Vagina (tissue), 2 donors: ENCODE measurements at places on chromosomes 16 and 17.
A peak's percentile ranks its signal among the peaks of the same experiment; 100 is the strongest.

- H3K27me3 ChIP-seq: no peaks in the 10 kb centered on the region
- H3K4me1 ChIP-seq: peaks cover 20% of the 10 kb centered on the region
- H3K27ac ChIP-seq: no peak overlapping the region
- peaks cover 5% of the 10 kb centered on the region for H3K36me3 ChIP-seq
- no peak for DNase-seq
These were observed 13.1 kb downstream of the FMNL1 start for GRCh38 chr17:45234641-45235415.

- DNase-seq: peak; percentile 61
- no peaks in the 10 kb centered on the region for H3K27me3 ChIP-seq
- H3K4me1 ChIP-seq: peaks cover 6% of the 10 kb centered on the region
- H3K36me3 ChIP-seq: no peaks in the 10 kb centered on the region
- H3K27ac ChIP-seq: no peak overlapping the region
These were observed 103.0 kb downstream of the CYLD start for GRCh38 chr16:50844840-50845239.

DNA sequence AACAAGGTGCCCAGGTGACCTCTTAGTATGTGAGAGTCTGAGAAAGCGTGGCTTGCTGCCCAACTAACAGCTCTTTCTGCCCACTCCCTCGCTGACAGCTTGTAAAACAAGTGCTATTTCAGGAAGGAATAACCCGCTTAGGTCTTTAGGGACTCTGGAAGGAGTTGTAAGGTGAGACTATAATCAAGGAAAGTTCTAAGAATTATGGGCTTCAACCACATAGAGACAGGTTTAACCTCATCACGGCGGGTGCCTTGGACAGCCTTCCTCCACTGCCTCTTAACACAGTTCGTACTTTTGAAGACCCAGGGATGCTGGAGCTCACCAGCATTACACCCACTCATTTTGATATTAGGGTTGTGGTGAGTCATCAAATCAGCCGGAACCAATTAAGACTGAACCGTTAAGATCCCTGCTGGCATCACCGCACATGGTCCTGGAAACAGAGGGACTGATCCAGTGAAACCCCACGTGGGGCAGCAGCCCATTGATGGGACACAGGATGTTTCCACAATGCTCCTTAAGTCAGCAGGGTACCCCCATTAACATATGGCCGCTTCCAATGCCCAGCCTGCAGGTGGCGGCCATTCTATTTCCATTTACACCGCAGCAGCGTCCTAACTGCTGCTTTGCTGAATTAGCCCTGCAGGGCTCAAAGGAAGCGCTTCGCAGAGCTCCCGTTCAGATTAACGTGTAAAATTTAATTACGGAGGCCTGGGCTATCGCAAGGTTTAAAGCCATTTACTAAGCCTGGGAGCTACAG, 176.6 kb upstream of the SDK2 start:
- H3K36me3 ChIP-seq: no peaks in the 10 kb centered on the region
- no peak overlapping the region for H3K27ac ChIP-seq
- no peak overlapping the region for H3K4me3 ChIP-seq

DNA sequence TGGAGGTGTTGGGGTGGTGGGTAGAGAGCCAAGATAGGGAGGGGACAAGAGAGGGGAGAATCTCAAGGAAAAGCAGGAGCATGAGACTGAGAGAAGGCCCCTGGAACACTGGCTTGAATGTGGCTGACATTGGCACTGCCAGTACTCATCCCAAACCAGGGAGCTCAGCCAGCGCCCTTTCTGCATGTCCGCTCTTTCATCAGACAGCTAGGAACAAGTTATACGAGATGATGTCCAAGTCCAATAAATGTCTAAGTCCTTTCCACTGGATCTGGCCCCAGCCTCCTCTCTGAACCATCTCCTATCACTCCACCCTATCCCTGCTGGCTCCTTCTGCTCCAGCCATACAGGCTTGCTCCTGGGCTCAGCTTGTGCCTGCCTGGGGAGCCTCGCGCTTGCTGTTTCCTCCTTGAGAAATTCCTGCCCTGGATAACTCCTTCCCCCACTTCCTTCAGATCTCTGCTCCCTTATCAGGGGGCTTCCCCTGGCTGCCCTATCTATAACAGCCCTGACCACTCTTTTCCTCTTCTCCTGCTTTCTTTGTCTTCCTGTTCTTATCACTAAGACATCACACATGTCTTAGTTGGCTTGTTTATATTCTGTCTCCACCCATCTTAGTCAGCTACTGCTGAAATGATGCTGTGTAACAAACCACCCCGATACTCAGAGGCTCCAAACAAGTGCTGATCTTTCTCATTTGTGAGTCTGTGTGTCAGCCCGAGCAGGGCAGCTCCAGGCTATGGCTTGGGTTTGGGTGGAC, 37.1 kb upstream of the MEOX1 start:
- H3K27ac ChIP-seq: no peak overlapping the region
- no peaks in the 10 kb centered on the region for H3K36me3 ChIP-seq
- H3K4me1 ChIP-seq: peaks cover 10% of the 10 kb centered on the region
- H3K27me3 ChIP-seq: no peaks in the 10 kb centered on the region
- DNase-seq: no peak
- no peak overlapping the region for H3K4me3 ChIP-seq

DNA sequence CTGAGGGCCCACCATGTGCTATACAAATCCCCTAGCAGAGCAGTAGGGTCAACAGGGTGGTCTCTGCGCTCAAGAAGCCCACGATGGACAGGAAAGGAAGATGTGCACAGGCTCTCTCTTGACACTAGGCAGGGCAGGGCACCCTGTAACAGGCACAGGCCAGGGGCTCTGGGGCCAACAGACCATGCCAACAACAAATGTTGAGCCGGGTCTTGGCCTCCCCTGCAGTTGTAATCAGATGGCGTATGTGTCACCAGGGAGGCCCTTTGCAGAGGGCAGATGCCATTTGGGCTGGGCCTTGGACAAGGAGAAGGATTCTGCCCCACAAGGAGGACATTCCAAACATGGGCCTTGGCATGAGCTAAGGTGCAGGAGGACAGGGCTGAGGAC, 5.3 kb downstream of the TRPV1 start:
- DNase-seq: no peak
- no peak overlapping the region for H3K4me3 ChIP-seq
- no peaks in the 10 kb centered on the region for H3K4me1 ChIP-seq
- H3K36me3 ChIP-seq: peaks cover 4% of the 10 kb centered on the region

- no peaks in the 10 kb centered on the region for H3K27me3 ChIP-seq
- peaks cover 6% of the 10 kb centered on the region for H3K4me1 ChIP-seq
- H3K36me3 ChIP-seq: peaks cover 14% of the 10 kb centered on the region
- H3K27ac ChIP-seq: no peak overlapping the region
- no peak for DNase-seq
- no peak overlapping the region for H3K4me3 ChIP-seq
These were observed 22.4 kb upstream of the MNT start for GRCh38 chr17:2423271-2423670.

DNA sequence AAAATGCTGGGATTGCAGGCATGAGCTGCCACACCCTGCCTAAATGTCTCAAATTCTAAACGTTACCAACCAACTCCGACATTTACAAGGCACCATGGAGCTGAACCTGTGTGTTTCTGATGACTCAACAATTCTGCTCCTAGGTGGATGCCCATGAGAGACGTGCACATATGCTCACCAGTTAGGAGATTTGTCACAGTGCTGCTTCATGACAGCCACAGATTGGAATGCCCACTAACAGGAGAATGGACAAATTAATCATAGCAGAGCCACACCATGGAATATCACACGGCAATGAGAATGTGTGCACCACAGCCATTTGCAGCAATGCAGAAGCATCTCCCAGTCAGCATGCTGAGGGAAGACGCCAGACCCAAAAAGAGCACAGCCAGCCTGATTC, 8.0 kb upstream of the KCNG4 start:
- no peaks in the 10 kb centered on the region for H3K4me1 ChIP-seq
- H3K27me3 ChIP-seq: no peaks in the 10 kb centered on the region
- no peak for DNase-seq
- no peak overlapping the region for H3K4me3 ChIP-seq

- H3K4me1 ChIP-seq: peaks cover 35% of the 10 kb centered on the region
- peak overlapping the region; percentile 96 for H3K27ac ChIP-seq
- no peaks in the 10 kb centered on the region for H3K27me3 ChIP-seq
- peak overlapping the region; percentile 53 for H3K4me3 ChIP-seq
These were observed 1.4 kb upstream of the PRPSAP2 start for GRCh38 chr17:18856570-18856915.

GRCh38 chr16:30033270-30033669, 2.2 kb upstream of the TLCD3B start:
- peaks cover 9% of the 10 kb centered on the region for H3K4me1 ChIP-seq
- H3K27ac ChIP-seq: no peak overlapping the region
- no peaks in the 10 kb centered on the region for H3K36me3 ChIP-seq
- H3K4me3 ChIP-seq: no peak overlapping the region

DNA sequence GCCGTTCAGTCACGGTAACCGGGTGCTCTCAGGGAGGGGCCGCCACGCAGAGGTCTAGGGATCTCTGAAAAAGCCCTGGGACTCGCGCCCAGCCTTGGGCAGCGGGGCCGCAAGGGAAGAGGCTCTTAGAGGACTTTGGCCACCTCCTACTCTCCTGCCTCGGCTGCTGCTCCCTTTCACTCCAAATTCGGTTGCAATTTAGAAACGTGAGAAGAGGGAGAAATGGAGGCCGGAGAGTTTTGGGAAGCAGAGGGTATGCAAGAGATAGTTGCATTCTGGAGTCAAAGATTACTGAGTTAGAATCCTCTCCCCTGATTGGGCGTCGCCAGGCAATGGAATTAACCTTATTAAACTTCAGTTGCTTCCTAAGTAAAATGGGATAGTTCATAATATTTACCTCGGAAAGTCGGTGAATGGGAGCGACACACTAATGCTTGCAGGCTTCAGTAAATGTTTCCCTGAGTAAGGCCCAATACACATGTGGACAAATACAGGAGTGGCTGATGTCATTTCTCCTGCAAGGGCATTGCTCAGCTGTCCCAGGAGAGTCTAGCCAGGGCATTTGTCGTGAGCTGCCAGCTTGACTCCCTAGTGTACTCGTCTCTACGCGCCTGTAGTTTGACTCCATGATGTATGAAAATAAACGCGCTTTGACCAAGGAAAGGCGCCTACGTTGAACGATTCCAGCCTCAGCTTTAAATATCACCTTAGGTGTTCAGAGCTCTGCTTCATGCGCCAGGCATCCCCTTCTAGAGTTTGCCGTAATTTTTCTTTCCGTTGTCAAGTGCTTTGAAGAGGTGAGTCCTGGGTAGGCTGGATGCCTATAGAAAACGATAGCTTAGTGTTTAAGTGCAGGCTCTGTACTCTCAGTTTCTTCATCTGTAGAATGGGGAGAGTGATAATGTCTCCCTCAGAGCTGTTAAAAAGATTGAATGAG, 667 bp downstream of the OGFOD1 start:
- peak overlapping the region; percentile 68 for H3K27ac ChIP-seq
- DNase-seq: no peak
- no peaks in the 10 kb centered on the region for H3K27me3 ChIP-seq
- H3K36me3 ChIP-seq: no peaks in the 10 kb centered on the region

DNA sequence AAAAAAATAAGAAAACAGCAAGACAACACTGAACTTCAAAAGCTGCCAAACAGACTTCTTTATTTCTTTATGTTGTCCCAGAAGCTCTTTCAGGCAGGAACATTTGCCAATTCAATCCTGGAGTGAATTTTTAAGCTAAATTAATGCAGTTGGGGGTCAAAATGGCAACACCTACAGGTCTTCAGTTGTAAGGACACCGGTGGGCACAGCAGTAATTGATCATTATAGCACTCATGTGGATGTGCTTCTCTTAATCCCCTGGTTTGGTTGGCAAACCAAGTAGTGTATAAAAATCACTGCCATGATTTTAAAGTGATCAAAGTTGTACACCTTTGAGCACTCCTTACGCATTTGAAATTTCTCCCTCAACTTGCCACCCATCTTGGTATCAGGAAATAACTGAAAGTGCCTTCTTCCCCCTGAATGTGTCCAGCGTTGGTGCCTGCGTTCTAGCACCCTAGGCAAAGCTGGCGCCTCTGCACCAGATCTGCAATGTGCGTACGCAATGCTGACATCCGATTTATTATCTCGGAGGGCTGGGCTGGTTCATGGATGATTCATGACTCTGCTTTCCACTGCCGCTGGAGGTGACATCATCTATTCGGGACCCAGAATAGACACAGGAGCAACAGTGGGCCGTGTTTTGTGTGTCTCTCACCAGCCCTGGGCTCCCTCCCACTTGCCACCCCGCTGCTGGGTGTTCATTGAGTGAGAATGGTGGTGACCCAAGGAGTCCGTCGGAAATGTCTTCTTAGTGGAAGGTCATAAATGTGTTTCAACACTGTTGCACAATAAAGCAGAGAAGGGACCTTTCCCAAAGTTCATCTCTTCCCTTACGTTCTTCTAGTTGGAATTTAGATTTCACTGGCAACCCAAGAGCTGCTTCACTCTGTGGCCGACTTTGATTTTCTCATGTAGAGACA, 203.4 kb downstream of the CCDC182 start:
- DNase-seq: no peak
- H3K27me3 ChIP-seq: no peaks in the 10 kb centered on the region
- H3K4me1 ChIP-seq: no peaks in the 10 kb centered on the region
- no peak overlapping the region for H3K4me3 ChIP-seq
- no peaks in the 10 kb centered on the region for H3K36me3 ChIP-seq
